ENCODE measurements at places on chromosomes 5 and 9.

- no peak for DNase-seq
Observed at GRCh38 chr5:93294199-93294598, 286.8 kb downstream of the NR2F1-AS1 start.

DNA sequence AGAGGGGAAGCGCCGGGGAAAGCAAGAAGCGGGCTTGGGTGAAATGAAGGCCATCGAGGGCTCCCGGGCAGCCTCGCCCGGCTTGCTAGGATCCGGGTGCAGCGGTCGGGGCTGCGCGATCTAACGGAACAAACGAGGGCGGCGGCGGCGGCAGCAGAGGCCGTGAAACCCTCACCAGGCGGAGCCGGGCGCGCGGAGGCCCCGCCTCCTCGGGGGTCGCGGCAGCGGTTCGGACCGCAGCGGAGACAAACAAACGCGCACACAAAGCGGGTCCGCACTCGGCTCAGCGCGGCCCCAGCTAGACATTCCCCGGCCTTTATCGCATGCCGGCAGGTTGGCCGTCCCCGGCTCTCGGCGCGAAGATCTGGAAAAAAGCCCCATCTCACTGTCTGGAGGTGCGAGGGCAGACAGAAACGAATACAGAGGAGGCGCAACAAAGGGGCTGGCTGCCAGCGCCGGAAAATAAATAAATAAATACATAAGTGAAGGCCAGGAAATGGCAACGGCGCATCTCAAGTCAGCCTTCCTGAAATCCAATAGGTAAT lies 10.5 kb upstream of the TRIM36 start:
- peak; percentile 80 for DNase-seq

DNA sequence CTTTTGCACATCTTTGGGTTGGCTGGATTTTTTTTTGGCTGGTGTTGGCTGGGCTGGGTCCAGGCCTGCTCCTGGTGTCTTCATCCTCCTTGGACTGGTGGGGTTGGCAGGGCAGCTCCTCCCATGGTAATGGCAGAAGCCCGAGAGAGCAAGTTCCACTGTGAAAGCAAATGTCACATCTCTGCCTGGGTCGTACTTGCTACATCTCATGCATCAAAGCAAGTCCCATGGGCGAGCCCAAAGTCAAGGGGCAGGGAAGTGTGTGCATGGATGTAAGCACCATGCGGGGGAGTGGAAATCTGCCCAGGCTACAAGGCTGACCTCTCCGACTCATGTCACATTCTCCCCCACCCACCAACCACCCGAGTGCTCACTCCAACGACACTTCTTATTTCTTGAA lies 26.7 kb downstream of the NKX2-5 start:
- no peak for DNase-seq

DNA sequence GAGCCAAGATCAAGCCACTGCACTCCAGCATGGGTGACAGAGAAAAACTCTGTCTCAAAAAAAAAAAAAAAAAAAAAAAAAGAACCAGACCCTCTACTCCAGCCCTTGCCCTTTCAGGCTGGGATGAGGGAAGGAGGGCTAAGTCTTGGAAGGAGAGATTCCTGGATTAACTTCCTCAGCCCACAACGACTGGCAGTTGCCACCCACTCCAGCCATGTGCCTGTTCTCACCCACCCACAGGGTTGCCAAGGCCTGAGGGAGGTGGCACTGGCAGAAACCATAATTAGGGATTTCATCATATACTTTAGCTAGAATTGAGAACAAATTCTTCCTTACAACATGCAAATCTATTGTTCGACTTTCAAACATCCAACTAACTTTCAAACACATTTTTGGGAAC lies 87.8 kb upstream of the SLC30A5 start:
- no peak for DNase-seq

GRCh38 chr9:112836394-112836793 lies 54.3 kb downstream of the SLC46A2 start:
- peak; percentile 88 for DNase-seq

- no peak for DNase-seq
Observed at GRCh38 chr9:37990404-37991015, 78.5 kb downstream of the SHB start.

GRCh38 chr5:118392491-118392890 lies 595.9 kb downstream of the DTWD2 start:
- no peak for DNase-seq

DNA sequence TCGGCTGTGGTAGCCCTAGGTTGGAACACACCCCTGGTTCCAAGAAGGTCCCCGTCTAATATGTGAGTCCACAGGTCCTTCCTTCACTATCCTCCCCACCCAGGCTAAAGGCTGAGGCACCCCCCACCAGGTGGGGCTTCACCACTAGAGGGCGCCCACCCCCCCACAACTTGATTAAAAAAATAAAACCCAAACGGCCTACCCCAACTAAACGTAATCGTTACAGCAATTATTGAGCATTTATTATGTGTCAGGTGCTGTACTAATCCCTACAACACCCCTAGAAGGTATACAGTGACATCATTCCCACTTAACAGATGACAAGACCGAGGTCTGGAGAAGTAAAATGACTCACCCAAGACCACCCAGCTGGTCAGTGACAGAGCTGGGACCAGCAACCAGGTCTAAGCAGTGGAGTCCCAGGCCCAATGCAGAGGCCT lies 65.0 kb downstream of the FGF18 start:
- peak; percentile 53 for DNase-seq

- peak; percentile 68 for DNase-seq
Observed at GRCh38 chr9:34633851-34634550, 3.6 kb downstream of the SIGMAR1 start.

GRCh38 chr5:17373406-17373805 lies 124.6 kb upstream of the TAF11L2 start:
- DNase-seq: no peak

DNA sequence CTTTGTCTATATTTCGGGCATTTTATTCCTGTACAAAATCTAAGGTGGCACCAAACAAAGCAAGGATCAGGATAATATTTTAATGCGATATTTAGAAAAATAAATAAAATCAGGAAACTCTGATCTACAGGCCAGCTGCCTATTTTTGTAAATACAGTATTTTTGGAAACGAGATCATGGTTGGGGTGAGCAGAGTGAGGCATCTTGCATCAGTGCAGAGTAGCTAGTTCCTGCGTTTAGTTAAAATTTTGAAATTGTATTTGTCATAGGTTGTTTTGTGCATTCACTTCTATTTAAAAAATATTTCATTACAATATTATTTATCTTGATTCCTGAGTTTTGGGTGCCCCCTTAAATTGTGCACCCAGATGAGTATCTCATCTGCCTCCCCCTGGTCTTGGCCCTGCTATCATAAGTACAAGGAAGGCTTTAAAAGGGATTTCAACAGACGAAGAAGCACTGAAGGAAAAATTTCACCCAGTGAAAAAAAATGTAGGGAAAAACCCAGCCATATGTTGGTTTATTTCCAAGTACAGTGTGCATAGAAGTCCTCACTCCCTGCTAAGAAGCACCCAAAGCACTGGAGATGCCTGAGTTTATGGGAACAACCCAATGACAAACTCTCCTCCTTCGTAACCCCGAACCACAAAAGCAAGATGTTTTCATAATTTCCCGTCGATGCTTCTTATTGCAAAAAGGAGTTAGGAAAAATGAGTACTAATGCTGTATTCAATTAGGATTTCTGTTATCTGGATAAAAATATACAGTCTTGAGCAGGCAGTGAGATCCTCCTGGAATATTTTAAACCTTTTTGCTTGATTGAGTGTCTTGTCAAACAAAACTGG lies 304.7 kb upstream of the CLINT1 start:
- DNase-seq: no peak

GRCh38 chr9:116689486-116690032 lies 2.5 kb downstream of the TRIM32 start:
- DNase-seq: no peak

GRCh38 chr9:18245911-18246310 lies 228.0 kb upstream of the ADAMTSL1 start:
- no peak for DNase-seq

GRCh38 chr9:14271093-14271673 lies 42.8 kb downstream of the NFIB start:
- no peak for DNase-seq

DNA sequence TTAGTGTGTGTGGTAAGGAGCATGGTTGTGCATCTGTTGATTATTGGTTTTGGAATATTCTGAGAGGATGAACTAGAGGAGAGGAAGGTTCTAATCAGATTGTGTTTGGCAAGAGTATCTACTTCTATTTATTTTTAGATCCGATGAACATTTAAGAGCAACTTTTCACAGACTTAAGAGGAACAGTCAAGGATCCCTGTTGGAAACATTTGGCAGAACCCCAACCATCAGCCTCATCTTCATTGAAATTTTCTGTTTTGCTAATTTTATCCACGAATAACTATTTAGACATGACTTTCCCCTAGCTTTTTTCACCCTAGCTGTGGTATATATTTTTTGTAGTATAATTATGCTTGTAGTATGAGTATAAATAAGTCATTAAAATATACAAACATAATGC lies 868.5 kb downstream of the MAT2B start:
- DNase-seq: no peak

DNA sequence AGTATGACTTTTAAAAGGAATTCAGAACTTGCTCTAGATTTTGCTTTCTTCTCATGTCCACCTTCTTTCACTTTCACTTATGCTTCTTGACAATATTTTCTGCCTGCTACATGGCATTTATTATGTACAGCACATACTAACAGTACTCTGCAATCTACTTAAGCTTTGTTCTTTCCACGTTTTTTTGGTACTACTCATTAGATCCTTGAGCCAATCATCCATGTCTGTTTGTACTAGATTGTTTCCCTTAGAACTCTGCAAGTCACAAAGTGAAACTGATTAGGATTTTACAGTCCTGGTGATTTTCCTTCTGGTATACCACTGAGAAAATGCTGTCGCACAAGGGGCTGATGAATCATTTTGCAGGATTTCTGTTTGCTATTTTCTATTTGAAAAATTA lies 78.3 kb downstream of the PARP8 start:
- DNase-seq: peak; percentile 21

DNA sequence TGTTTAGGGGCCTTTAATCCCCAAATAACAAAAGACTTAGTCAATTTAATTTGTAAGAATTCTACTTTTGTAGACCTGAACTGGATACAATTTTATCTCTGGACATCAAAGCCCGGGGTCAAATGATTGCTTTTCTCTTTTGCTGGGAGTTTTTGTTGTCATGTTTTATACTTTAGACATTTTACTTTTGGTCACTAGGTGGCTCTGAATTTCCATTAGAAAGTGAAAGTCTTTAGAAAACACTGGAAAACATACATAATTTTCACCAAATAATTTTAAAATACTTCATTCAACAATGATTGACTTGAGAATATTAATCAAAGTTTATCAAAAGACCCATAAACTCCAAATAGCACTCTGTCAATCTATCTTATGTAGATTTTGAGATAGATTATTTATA lies 2.8 kb upstream of the PCA3 start:
- DNase-seq: peak; percentile 26

DNA sequence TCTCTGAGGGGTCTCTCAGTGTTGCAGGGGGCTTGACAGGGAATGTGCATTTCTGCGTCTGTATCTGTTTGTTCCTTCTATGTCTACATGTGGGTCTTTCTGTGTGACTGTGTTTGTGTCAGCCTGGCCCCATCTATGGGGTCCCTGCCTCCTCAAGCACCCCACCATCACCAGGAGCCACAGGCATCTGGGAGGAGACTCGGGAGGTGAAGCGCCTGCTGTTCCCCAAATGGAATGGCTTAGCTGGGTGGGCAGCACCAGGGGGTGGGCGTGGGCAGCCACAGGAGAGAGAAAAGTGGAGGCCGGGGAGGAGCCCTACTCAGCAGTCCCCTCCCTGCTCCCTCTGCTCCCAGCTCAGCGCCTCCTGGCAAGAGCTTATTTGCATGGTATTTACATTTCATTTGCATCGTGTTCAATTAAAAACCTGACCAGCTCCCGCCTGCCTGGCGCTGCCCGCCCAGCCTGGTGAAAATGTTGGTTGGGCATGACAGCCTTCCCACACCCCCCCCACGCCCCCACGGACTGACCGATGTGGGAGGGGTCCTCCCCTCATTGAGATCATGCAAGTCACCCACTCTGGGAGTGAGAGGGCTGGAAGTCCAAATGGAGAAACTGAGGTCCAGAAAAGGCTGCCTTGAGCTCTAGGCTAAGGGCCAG lies 50.5 kb downstream of the CXXC5 start:
- peak; percentile 82 for DNase-seq

GRCh38 chr5:74161170-74161569 lies 479.4 kb downstream of the ENC1 start:
- no peak for DNase-seq

- no peak for DNase-seq
Observed at GRCh38 chr9:128528445-128529160, 23.8 kb upstream of the SPTAN1 start.

GRCh38 chr5:56507351-56507930 lies 274.3 kb upstream of the ANKRD55 start:
- peak; percentile 45 for DNase-seq

DNA sequence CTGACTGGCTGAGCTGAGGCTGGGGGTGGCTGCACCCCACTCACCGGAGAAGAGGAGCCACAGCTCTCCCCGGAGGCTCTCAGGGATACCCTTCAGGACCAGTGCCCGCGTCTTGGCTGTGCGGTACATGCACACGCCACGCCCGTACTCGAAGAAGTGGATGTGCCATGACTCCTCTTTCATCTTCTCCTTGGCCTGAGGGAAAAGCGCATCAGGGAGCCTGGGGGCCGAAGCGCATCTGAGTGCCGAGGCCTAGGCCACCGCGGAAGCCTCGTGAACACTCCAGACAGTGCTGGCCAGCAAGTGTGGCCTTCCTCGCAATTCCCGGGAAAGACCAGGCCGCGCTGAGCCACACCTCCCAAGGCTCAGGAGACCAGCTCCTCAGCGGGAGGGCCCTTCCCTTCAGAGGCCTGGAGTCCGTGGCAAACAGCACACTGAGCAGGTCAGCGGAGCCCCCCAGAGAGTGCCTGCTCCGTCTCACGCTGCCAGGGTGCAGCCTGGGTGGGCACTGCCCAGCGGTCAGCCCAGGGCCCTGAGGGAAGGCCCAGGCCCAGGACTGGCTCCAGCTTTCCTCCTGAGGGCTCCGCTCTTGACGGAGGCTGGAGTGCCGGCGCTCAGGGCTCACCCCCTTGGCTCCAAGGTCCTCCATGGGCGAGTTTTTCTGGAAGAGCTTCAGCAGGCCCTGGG lies 20.5 kb upstream of the MRNIP start:
- no peak for DNase-seq

- no peak for DNase-seq
Observed at GRCh38 chr9:16709924-16710323, 160.5 kb downstream of the BNC2 start.

DNA sequence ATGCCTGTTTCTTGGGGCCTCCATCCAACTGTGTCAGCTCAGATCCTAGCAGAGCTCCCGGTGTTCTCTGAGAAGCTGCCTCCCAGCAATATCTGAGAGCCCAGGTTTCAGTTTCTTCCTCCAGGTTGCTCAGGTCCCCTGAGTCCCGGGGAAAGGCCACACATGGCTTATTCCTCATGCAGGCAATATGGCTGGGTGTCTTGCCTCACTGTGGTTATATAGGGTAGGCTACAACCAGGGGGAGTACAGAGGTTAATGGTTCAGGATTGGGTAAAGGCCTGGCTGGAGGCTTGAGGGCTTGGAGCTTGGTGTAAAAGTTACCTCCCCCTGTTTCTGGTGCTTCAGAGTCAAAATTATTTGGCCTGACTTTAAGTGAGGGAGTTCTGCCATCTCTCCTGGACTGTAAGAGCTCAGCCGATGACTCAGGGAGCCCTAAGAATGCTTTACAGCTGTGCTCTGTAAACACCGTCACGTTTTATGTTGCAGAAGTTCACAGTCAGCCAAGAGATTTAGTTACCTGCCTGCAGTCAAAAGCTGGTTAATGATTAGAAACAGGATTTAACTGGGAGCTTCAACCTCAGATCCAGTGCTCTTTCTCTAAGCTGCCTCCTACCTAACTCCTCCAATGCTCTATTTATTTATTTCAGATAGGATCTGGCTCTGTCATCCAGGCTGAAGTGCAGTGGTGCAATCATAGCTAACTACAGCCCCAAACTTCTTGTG lies 24.3 kb upstream of the UBAP2 start:
- DNase-seq: peak; percentile 93
